HFFc6 (cell line): ENCODE measurements at places on chromosomes 3 and 15.

- H3K27ac ChIP-seq: no peak overlapping the region
- peak; percentile 70 for DNase-seq
- H3K27me3 ChIP-seq: peaks cover 4% of the 10 kb centered on the region
- no peaks in the 10 kb centered on the region for H3K36me3 ChIP-seq
Measured at GRCh38 chr15:57667171-57667849, 39.2 kb upstream of the POLR2M start.

GRCh38 chr3:89925976-89926375, 818.6 kb downstream of the EPHA3 start:
- H3K4me3 ChIP-seq: no peak overlapping the region
- no peak for DNase-seq
- no peaks in the 10 kb centered on the region for H3K4me1 ChIP-seq
- no peaks in the 10 kb centered on the region for H3K36me3 ChIP-seq

GRCh38 chr3:16767006-16767405, 117.7 kb upstream of the PLCL2 start:
- no peak overlapping the region for H3K27ac ChIP-seq
- peaks cover 5% of the 10 kb centered on the region; the same call in 1 of the 2 replicates for H3K36me3 ChIP-seq
- no peak for DNase-seq
- H3K27me3 ChIP-seq: no peaks in the 10 kb centered on the region; the same call in 1 of the 2 replicates
- H3K4me1 ChIP-seq: peaks cover 17% of the 10 kb centered on the region

- H3K4me3 ChIP-seq: no peak overlapping the region
- H3K27me3 ChIP-seq: no peaks in the 10 kb centered on the region
- no peak for DNase-seq
- H3K4me1 ChIP-seq: no peaks in the 10 kb centered on the region
- H3K27ac ChIP-seq: no peak overlapping the region
Measured at GRCh38 chr3:80556763-80557162, 789.0 kb upstream of the ROBO1 start.

DNA sequence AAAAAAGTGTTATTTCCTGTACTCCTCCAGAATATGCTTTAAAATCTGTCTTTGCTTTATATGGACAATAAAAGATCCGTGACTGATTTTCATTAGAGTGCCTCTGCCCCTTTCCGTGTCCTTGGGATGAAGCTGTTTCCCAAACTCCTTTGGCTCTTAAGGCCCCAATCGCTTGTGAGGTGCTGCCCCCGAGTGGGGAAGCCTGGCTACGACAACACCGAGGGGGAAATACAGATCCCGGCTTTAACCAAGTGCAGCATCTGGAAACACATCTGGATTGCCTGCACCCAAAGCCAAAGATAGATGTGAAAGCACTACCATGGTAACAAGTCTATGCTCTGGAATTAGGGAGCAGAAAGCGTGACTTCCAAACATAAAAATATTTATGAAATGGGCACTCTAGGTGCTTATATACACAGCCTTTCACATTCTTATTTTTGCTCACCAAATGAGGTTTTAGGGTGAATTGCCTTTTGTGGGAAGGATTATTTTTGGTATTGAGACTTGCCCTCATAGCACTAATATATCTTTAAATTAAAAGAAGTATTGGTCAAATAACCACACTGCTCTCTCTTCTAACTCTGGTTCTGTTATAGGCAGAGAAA, 40.6 kb upstream of the ADCY5 start:
- peak; percentile 18 for DNase-seq
- peaks cover 7% of the 10 kb centered on the region for H3K27me3 ChIP-seq
- no peak overlapping the region for H3K27ac ChIP-seq
- no peak overlapping the region for H3K4me3 ChIP-seq

DNA sequence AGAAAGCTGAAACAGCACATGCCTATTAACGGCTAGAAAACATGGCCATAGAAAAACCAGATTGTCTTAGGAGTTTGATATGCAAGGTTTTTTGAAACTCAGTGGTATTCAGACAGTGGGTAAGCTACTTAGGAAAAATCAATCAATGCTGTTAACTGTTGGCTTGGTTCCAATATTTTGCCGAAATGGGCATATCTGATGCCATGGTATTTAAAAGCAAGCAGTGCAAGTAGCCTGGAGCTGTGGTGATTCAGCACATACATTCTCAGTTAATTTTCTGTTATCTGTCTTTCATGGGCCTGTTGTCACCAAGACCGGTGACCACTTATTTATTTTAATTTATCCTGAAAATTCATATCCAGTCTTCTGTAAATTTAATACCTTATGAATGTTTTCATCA, 17.3 kb upstream of the SUCNR1 start:
- no peaks in the 10 kb centered on the region for H3K4me1 ChIP-seq
- no peaks in the 10 kb centered on the region for H3K27me3 ChIP-seq
- no peak for DNase-seq
- H3K4me3 ChIP-seq: no peak overlapping the region
- 0 out of 2 replicates have a peak, but pooled peaks cover under 1% of the 10 kb centered on the region for H3K36me3 ChIP-seq

DNA sequence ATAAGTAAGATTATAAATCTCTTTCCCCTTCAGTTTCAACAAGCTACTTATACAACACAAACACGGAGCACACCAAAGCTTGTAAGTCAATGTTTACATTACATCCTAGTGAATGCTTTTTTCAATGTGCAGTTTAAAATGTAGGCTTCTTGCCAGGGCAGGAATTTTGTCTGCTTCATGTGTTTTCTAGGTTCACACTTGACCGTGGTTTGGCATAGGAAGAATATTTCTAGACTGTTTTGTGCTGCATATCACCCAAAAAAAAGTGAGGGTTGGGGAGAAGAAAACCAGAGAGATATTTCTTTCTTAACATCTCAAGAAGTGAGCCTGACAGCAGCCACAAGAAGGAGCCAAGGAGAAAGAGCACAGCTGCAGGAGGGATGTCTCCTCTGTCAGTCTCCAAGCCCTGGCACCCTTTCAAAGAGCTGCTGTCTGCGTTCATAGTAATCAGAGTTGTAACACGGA, 255.8 kb downstream of the MEIS2 start:
- H3K4me3 ChIP-seq: peak overlapping the region; percentile 54
- H3K4me1 ChIP-seq: peaks cover 28% of the 10 kb centered on the region
- peaks cover 5% of the 10 kb centered on the region; the same call in 1 of the 2 replicates for H3K36me3 ChIP-seq
- H3K27ac ChIP-seq: peak overlapping the region; percentile 19
- no peaks in the 10 kb centered on the region; the same call in 1 of the 2 replicates for H3K27me3 ChIP-seq

DNA sequence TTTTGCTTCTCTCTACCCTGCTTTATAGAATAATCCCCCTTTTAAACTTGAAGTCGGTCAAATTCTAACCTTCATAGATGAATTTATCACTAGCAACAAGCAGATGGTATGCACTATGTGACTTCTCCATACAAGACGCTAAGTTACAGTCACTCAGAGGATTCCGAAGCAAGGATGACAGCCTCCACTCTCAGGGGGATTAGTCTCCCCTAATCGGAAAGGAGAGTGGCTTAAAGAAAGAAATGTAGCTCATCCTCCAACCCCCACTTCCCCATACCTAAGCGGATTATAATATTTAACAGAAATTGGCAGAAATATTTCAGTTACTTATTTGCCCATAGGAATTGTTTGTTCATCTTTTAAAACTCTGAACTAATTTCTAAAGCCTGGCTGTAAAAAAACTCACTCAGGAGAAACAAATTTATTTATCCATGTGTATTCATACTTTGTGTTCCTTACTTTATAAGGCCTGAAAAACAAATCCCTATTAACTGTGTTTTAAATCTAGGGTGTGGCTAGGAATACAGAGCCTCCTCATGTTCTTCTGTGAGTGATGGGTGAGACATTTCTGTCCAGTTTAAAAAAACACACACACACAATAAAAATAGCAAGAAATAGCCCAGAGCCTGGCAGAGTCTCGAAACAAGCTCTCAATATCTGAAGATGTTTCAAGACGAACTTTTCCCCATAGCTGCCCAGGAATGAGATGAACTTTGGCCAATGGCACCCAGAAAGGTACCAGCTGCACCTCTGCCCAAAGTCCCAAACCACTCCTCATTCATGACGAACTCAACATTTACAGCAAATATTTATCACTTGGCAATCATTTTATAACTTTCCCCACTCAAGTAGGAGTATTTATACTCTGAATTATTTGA, 18.7 kb downstream of the SIAH2 start:
- peaks cover 50% of the 10 kb centered on the region for H3K4me1 ChIP-seq
- H3K27ac ChIP-seq: peak overlapping the region; percentile 61
- no peak for DNase-seq

DNA sequence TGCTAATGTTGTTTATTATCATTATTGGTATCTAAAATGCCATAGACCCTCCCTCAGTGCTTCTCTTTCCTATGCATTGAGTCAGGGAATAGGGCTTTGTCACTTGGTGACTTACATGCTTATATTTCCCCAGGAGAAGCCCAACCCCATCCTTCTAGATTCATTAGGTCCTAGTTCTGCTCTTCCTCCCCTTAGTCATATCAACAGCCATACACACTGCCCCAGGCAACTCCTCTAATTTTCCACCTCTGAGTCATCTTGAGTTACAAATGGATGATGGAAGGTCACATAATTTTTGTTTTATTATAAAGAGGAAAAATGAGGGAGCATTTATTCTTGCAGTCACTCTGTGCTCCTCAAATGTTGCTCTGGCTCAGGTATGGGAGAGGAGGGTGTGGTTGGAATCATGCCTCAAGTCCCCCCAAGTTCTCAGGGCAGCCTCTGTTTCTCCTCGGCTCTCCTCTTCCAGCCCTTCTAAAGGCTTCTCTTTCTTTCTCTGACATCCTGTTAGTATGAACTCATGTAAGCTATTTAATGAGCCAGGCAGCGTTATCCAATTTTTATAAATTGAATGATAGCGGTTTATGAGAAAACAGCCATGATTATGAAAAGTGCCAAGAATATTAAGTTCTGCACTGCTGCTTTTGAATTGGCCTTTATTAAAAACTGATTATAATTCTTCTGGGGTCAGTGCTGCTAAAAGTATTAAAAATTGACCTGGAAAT, 45.6 kb upstream of the FSTL1 start:
- peak; percentile 95 for DNase-seq
- peaks cover 54% of the 10 kb centered on the region for H3K4me1 ChIP-seq
- H3K27ac ChIP-seq: peak overlapping the region; percentile 98
- H3K4me3 ChIP-seq: peak overlapping the region; percentile 78
- peaks cover 33% of the 10 kb centered on the region for H3K36me3 ChIP-seq

DNA sequence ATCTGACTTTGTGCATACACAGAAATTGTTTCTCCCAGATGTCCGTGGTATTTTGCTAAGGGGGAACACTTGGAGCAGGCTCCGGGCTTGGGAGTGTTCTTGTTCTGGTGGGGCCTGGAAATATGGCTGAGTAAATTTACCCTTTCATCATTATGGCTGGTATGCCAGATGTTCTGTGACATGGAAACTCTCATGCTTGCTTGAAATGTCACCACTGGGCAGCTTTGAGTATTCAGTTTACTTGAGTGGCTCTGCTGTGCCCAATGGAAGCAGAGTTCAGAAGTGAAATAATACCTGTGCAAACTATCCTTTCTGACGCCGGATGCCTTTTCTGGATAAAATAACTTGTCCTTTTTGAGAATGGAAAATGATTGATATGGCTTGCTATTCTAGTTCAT, 283.6 kb upstream of the TPM1 start:
- H3K27ac ChIP-seq: peak overlapping the region; percentile 87
- H3K4me3 ChIP-seq: peak overlapping the region; percentile 69; the same call in 1 of the 2 replicates
- H3K4me1 ChIP-seq: peaks cover 46% of the 10 kb centered on the region
- no peak for DNase-seq

DNA sequence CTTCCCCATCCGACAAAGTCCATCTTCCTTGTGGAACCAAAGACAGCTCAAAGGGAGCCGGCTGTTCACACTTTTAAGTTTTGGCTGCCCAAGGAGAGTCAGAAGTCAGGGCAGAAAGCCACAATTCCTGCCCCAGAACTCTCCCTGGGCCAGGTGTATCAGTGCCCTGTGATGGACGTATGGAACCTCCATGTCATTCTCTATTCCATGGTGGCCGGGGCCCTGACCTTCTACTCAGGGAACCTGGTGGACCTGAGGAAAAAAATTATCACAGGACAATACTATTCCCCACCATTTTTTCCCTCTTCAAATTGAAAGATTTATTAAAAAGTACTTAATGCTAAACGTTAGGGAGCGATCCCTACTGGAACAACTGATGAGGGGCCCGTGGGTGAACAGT, 66.6 kb downstream of the HMCES start:
- no peak for DNase-seq
- 0 out of 2 replicates have a peak, but pooled peaks cover 4% of the 10 kb centered on the region for H3K4me1 ChIP-seq
- no peak overlapping the region for H3K27ac ChIP-seq
- peaks cover 37% of the 10 kb centered on the region for H3K27me3 ChIP-seq

DNA sequence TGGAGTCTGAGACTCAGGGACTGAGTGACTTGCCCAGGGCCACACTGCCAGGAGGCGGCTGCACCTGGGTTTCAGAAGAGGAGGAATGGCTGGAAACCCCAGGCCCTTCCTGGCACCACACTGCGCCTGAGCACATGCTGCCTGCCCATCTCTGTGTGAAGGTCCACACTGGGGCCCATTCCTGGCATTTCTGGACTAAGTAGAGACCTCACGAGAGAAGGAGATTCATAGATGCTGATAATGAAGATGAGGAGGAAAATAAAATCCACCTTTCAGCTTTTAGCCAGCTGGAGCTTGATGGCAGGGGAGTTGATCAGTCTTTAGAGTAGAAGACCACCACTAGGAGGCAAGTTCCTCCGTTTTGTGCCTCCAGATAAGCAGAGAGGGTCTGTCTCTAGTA, 40.2 kb upstream of the TF start:
- H3K27ac ChIP-seq: no peak overlapping the region
- no peaks in the 10 kb centered on the region for H3K36me3 ChIP-seq
- no peaks in the 10 kb centered on the region for H3K4me1 ChIP-seq
